ENCODE measurements at places on chromosomes 7 and 10.
A peak's percentile ranks its signal among the peaks of the same experiment; 100 is the strongest.

GRCh38 chr7:108120196-108120595 lies 10.0 kb downstream of the LAMB4 start:
- no peak for DNase-seq

DNA sequence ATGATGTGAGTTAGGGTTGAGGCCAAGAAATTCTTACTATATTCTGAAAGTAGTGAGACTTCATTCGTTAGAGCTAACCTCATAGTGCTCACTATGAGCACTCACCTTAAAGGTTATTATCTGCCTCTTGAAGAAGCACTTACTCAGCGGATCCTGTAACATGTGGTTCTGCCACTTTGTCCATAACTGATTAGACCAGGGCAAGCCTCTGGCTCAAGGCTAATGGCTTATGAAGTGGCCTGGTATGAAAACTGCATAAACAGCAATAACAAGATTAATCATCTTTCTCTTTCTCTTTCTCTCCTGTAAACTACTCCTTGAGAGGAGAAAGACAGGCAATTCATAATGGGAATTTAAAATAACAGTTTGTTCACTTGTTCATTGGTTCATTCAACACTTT lies 82.8 kb downstream of the MAPK8 start:
- DNase-seq = peak; percentile 70

GRCh38 chr7:100632951-100633717 lies 8.2 kb downstream of the TFR2 start:
- DNase-seq = no peak

DNA sequence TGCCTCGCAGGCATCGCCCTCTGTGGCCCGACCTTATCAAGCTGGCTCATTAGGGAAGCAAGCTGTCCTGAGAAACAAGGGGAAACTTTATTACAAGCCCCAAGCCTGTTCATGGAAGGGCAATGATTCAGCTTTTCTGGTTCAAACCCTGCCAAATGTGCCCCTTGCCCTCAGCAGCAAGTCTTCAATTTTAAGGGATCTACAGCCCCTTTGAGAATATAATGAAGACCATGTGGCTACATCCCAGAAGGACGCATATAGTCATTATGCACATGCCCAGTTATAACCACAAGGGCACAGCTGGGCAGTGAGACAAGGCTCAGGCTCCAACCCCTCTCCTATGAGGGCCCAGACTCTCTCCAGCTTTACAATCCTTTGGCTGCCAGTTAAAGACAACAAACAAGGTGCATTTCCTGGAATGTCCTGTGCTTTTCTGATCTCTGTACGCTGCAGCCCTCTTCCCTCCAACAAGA lies 56.7 kb downstream of the DDC start:
- DNase-seq = no peak

DNA sequence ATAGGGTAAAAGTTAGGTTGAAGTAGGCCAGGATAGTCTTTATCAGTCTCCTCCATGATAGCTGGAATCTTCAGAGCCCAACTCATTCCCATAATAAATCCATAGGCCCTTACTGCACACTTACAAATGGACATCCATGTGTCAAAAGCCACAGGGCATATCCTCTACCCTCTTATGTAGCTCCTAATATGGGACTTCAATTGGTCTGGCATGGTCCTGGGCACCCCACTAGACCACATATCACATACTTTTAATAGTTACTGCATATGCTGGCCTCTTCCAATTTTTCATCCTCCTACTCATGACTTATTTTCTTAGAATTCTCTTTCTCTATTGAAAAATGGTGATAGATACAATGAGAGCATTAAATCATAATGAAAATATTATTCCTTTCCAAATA lies 169.3 kb downstream of the MAGI2 start:
- DNase-seq = no peak

DNA sequence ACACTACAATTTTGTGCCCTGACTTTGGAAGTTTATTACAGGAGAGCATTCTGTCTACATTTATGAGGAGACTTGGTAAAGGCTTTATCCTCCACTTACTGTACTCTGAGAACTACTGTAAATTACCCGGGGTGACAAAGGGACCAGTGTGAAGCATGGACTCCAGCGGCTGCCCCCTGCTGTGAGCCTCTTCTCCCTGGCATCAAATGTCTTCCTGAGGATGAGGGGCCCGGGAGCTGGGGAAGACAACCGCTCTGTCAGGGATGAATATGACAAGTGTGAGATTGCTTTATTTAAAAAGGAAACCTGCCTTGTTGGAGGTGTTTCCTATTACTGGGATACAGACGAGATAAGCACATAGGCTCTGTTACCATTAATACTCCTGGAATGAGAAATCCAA lies 714.8 kb downstream of the CCSER2 start:
- no peak for DNase-seq

GRCh38 chr7:93310346-93310745 lies 78.2 kb downstream of the VPS50 start:
- DNase-seq = peak; percentile 63

GRCh38 chr7:128946936-128947830 lies 9.5 kb downstream of the IRF5 start:
- no peak for DNase-seq

DNA sequence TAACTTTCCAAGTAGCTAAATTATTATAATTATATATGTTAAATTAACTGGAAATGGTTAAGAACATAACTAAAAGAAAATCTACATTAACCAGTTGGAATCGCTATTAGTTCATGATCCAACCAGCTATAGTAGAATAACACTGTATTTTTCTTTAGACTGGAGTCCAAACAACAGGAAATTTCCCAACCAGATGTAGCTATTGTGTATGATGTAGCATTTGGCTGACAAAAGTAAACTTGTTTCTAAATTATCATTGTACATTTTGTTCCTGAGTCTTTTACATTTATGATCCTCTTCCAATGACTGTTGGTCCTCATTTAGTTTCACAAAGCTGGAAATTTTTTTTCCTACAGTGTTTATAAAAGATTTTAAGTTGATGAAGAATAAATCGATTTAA lies 62.1 kb downstream of the PAPSS2 start:
- no peak for DNase-seq

GRCh38 chr7:2164646-2165045 lies 68.1 kb downstream of the MAD1L1 start:
- DNase-seq = no peak

GRCh38 chr10:120607710-120608703 lies 151.0 kb downstream of the PLPP4 start:
- DNase-seq = peak; percentile 14

- DNase-seq = no peak
Measured at GRCh38 chr10:127694580-127695193, 42.3 kb upstream of the FOXI2 start.

GRCh38 chr7:138163800-138164199 lies 87.5 kb downstream of the AKR1D1 start:
- DNase-seq = no peak

GRCh38 chr10:69801434-69802315 lies at the start of gene COL13A1:
Gene COL13A1 (plus strand): TSS chr10:69801906. CDS start chr10:69802424, 518 bp downstream.
- DNase-seq = peak; percentile 53

DNA sequence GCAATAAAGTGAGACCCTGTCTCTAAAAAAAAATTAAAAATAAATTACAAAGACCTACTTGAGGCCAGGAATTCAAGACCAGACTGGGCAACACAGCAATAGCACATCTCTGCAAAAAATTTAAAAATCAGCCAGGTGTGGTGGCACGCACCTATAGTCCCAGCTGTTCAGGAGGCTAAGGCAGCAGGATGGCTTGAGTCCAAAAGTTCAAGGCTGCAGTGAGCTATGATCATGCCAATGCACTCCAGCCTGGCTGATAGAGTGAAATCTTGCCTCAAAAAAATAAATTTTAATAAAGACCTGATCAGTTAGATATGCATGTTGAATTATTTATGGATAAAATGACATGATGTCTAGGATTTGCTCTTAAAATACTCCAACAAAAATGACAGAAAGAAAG lies 34.9 kb downstream of the P4HA1 start:
- no peak for DNase-seq

- no peak for DNase-seq
Measured at GRCh38 chr7:157830331-157830730, 493.5 kb downstream of the DNAJB6 start.

DNA sequence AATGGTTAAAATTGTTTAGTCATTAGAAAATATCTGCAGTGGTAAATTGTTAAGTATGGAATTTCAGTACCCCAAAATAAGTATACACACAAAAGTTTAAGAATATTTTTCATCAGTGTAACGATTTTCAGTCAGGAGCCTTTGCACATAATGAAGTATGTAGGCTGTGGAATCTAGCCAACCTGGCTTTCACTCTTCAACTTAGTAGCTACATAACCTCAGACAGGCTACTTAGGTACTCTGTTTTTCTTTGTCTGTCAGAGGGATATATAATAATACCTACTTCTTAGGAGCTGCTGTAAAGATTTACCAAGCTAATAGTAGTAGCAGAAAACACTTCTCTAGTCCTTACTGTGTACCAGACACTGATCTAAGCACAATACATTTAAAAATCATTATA lies 137.5 kb downstream of the ZEB1 start:
- DNase-seq = peak; percentile 15

DNA sequence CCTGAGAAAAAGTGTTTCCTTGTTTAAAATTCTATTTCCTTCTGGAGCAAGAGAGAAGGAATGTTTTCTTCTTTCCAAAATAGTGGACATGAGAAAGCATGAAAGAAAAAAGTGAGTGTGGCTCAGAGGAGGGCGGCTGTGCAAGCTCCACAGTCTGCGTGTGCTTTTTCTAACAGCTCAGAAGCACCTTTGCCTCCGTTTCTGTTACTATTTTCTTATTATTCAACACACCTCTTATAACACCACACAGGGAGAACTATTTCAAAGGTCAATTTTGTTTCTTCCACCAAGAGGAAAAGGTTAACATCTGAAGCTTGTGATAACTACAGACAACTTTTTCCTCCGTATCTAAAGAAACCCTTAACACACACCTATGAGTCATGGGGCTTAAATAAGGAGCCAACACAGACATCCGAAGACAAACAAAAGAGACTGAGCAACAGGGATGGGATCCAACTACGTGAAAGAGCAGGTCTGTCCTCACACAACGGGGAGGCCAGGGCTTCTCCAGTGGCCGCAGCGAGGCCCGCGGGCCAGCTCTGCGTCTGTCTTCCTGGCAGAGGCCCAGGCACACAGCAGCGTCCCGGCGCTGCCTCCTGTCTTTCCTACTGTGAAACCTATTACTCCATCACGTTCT lies 36.2 kb upstream of the NCAPG2 start:
- DNase-seq = peak; percentile 97

GRCh38 chr7:46694058-46694457 lies 773.0 kb upstream of the IGFBP3 start:
- no peak for DNase-seq

DNA sequence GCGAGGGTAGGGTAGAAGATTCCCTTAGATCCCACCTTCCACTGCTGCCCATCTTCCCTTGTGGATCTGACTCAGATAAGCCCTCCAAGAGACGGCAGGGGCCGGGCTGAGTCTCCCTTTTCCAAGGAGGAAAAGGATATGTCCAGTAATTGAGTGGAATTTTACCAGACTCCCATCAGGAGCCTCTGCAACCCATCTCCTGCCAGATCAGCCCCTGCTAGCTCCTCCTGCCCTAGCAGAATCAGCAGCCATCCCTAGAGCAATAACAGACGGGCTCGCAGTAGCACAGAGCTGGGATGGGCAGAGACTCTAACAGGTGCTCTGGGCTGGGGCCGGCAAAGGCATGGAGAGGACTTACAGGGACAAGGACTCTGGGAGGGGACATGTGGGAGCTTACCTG lies 73.5 kb downstream of the C10orf105 start:
- no peak for DNase-seq

DNA sequence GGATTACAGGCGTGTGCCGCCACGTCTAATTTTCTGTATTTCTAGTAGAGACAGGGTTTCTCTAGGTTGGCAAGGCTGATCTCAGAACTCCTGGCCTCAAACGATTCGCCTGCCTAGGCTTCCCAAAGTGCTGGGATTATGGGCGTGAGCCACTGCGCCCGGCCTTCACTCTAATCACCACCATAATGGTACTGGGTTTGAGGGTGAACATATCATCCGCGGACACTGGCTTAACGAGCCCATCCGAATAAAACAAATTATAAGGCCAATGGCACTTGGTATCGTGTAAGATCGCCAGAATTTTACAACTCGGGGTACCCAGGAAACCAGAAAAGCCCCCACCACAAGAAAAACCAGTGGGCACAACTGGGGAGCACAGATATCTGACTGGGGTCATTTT lies 580 bp downstream of the FAM200A start:
- peak; percentile 24 for DNase-seq

GRCh38 chr7:14835384-14835783 lies 67.2 kb downstream of the DGKB start:
- no peak for DNase-seq

DNA sequence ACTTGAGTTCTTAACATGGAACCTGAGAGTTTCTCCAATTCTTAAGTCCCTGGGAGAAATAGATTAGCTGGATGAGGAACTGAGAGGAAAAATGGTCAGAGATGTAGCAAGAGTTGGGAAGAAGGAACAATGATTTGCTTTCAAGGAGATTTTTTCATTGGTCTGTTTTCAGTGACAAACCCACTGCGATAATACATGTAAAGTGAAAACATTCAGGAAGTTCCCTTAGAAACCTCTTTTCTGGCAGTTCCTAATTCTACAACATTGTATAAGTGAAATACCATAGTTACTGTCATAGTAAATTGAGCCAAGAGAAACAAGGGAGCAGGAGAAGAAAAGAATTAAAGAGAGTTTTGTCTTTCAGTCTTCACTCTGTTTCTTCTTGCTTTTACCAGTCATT lies 12.1 kb upstream of the MAGI2 start:
- no peak for DNase-seq

- DNase-seq = no peak
Measured at GRCh38 chr10:78516236-78516635, 482.6 kb downstream of the RPS24 start.

GRCh38 chr7:155381852-155382801 lies 75.8 kb upstream of the EN2 start:
- no peak for DNase-seq

DNA sequence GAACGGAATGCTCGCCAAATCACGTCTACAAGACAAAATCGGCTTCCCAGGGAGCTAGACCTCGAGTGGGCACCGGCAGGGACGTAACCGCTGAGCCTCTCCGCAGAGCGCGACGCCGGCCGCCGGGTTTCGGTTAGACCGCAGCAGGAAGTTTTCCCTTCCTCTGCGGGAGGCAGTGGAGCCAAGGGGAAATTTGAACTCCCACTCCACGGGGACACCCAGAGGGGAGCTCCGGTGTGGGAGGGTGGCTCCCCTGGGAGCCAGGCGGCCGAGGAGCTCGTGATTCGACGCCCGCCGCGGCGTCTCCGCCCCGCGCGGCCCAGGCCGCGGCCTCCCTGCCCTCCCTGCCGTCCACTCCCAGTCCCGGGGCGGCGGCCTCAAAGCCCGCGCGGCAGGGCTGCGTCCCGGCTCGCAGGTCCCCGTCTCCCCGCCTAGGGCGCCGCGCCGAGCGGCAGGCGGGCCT lies 426 bp downstream of the SYPL1 start:
- peak; percentile 76 for DNase-seq

DNA sequence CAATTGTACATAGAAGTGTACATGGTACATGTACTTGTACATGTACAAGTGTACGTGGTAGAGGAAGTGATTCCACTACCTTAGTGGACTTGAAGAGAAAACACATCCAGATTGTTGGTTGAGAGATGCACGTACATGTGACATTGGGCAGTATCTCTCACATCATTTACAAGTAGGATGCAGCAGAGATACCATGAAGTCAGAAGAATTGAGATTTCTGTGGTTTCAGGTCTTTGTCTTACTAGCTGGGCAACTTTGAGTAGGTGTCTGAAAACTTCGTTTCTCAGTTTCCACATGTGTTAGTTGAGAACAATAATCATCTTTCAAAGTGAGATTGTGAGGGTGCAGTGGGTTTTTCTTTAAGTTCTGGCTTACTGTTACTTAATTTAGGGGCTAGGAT lies 21.5 kb downstream of the CLDN12 start:
- no peak for DNase-seq
